ENCODE measurements at places on chromosomes 2 and 18.

DNA sequence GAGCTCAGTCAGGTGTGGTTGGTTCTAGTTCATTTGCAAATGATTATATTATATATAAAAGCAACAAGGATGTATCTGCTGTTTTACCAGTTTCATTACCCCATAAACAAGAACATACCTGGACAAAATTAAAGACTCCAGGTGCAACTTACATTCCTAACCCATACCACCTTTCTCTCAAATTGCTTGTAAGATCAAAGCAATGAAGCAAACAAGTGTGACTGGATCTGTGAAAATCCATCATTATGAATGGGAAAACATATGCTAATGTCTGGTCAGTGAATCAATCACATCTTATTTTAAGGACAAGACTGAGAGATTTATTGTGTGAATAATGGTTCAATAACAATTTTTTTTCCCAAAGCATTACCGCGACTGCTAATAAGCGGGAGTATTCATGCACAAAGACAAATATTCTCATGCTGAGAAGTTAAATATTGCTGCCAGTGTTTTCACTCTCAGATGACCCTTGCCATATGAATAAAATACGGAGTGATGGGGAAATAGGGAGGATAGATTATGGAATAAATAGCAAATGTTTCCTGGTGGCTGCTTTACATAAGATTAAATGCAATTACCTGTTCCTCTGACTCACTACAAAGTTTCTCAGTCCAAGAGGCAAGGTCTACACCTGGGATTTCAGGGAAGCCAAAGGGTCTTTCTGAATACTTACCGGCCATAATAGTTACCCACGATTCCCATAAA is 59.3 kb downstream of the WDR75 start:
- no peak for DNase-seq

GRCh38 chr2:30379481-30379880 is 67.6 kb upstream of the LCLAT1 start:
- DNase-seq = no peak

- DNase-seq = no peak
These were observed 191.2 kb upstream of the NABP1 start for GRCh38 chr2:191486584-191487320.

- DNase-seq = no peak
These were observed 281.7 kb downstream of the HRH4 start for GRCh38 chr18:24741965-24742724.

DNA sequence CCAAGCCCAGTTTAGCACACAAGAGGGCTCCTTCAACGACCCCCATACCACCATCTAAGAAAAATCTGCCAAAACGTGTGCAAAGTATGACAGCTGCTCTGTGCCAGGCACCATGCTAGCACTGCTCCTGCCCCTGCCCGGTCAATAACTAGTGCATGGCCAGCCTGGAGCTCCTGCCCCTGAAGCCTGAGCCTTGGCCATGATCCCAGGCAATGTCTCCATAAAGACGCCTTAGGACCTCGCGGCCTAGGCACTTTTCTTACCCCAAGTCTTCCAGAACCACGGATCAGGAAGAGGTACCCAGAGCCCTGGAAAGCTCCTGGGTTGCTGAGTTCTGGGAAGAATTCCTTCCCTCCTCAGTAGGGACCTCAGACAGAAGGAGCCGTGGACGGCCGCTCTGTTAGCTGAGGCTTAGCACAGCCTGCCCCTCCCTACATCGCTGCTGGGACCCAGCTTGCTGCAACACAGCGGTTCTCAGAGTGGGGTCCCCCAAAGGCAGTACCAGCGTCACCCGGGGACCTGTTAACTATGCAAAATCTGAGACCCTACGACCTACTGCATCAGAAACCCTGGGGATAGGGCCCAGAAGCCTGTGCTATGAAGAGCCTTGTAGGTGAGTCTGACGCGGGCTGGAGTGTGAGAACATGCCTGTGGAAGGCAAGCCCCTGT is 117.8 kb upstream of the TWIST2 start:
- DNase-seq = no peak

- no peak for DNase-seq
These were observed 115.4 kb upstream of the ZNF521 start for GRCh38 chr18:25467226-25467987.

- DNase-seq = no peak
These were observed 160.4 kb downstream of the DOCK10 start for GRCh38 chr2:224881846-224882245.

- DNase-seq = no peak
These were observed 109.2 kb downstream of the THADA start for GRCh38 chr2:43486603-43487002.

GRCh38 chr2:150350500-150350899 is 137.0 kb downstream of the RND3 start:
- no peak for DNase-seq

GRCh38 chr2:38371235-38371634 is 5.8 kb downstream of the ATL2 start:
- no peak for DNase-seq

- no peak for DNase-seq
These were observed 152.5 kb downstream of the CYP26B1 start for GRCh38 chr2:71995067-71995665.

DNA sequence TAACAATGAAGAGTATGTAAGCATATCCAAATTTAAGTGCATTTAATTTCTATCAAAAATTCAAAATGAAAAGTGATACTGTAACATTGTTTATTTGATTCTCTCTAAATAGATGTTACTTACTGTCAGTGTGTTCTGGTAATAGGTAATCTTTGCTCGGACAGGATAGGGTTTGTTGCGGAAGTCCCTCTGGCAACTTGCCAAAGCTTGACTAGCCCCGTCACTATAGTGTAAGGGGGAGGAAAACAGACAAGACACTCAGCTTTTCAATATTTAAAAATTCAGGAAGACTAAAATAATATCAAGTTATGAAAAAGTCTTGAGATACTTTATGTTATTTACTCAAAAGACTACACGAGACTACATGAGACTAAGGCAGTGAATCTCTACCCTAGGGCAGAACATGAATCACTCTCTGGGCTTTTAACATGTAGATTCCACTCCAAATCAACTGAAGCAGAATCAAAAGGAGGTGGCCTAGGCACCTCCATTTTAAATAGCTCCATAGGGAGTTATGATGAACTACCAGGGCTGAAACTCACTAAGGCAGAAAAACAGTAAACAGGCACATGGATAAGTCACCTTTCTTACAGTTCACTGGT is 5.9 kb downstream of the LMAN1 start:
- DNase-seq = no peak

GRCh38 chr2:7595206-7595605 is 678.0 kb downstream of the RNF144A start:
- no peak for DNase-seq

DNA sequence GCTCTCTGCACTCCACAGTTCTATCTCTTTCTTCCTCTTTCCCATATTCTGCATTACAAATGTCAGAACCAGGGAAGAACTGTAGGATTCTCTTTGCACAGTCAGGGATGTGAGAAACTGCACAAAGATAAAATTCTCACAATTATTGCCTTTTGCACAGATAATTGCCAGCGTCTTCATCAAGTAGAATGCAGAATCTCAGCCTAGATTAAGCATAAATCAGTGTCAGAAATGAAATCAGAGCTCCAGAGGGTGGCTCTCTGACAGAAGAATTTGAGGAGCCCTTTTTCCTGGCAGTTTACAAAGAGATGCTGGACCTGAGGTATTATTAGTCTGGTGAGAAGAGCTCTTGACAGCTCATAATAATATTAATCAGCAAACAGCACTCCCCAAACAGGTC is 173.1 kb downstream of the PTH2R start:
- DNase-seq = no peak

- no peak for DNase-seq
These were observed 14.3 kb downstream of the FRZB start for GRCh38 chr2:182852090-182852489.

- no peak for DNase-seq
These were observed 485.2 kb downstream of the PTPRM start for GRCh38 chr18:8052237-8052701.

DNA sequence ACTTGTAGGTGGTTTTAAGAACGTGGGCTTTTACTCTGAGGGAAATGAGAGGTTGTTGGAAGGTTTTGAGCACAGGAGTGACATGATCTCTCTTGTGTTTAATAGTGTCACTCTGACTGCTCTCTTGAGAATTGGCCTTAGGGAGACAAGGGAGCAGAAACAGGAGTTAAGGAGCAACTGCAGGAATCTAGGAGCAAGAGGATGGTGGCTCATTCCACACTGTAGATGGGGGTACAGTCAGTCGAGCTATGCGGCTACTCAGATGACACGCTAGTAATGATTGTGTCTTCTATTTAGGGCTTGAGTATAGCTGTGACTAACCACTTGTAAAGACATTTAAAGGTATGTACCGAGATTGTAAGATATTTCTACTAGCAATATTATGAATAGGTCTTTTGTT is 87.4 kb downstream of the RPRM start:
- DNase-seq = no peak

DNA sequence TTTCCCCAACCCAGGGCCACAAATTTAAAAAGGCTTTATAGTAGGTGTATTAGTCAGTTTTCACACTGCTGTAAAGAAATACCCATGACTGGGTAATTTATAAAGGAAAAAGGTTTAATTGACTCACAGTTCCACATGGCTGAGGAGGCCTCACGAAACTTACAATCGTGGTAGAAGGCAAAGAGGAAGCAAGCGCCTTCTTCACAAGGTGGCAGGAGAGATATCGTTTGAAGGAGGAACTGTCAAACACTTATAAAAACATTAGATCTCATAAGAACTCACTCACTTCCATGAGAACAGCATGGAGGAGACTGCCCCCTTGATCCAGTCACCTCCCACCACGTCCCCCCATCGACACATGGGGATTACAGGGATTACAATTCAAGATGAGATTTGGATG is 70.4 kb downstream of the FECH start:
- no peak for DNase-seq

- no peak for DNase-seq
These were observed 688.2 kb downstream of the NYAP2 start for GRCh38 chr2:226087505-226088365.

DNA sequence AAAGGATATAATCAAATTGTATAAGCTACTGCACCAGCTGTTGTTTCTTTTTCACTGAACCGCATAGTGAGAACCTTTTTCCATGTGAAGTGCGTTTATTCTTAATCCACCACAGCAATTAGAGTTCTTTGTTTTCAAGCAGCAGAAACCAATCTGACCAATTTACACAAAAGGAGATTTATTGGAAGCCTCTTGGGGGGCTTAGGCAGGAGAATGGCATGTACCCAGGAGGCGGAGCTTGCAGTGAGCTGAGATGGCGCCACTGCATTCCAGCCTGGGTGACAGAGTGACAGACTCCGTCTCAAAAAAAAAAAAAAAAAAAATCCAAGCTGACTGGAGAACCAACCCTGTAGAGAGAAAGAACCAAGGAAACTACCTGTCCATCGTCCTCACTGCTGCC is 10.0 kb downstream of the ADNP2 start:
- peak; percentile 56 for DNase-seq

- DNase-seq = no peak
These were observed 168.2 kb downstream of the ICOS start for GRCh38 chr2:204104811-204105210.

GRCh38 chr18:32478317-32478716 is 7.6 kb upstream of the GAREM1 start:
- DNase-seq = no peak

Data from NCI-H1436 treated with DMSO at 0.1 percent for 48 hours (cell line).